Kidney capillary endothelial cell (primary cell): ENCODE measurements at places on chromosomes 11 and 22.

DNA sequence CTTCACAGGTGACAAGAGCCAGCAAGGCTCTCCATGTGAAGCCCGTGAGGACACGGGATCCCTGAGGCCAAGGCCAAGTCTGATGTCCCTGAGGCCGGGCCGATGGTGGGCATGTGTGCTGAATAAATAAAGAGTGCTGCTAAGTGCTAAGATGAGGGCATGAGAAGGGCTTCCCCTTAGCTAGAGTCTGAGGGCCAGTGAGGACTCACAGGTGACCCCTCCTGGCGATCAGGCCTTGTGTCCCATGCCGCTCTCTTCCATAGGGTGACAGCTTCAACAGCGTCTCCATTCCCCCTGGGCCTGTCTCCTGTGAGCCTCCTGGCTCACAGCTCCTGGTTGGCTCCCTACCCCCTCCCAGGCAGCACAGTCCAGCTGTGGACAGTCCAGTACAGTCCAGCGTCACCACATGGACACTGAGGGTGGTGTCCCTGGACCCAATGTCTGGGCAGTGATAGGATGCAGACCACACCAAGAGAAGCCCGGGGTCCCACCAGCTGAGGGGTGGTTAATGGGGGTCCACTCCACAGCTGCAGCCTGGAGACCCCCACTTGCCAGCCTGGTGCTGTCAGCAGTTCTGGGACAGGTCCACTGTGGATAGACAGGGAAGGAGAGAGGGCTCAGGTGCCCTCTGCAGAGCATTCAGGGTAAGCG, 1033.2 kb downstream of the TBC1D22A start:
- no peak for DNase-seq

- no peak for DNase-seq
Observed at GRCh38 chr11:32115446-32115845, 24.6 kb downstream of the RCN1 start.

DNA sequence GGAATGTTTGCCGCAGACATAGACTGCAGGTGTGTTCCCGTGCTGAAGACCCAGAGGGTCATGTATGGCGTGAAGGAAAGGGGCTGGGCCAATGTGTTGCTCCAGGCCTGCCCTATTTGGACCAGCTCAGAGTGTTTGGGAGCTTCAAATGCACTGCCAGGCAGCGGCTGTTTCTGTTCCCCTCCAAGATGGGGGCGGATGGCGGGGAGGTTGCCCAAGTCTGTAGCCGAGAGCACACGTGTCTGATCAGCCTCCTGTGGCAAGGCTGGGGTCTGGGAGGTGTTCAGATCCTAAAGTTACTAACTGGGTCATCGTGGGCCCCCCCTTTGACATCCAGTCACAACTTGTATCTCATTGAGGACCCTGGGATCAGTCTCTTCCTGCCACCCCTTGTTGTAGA, 45.5 kb downstream of the CACNA1I start:
- DNase-seq = no peak

DNA sequence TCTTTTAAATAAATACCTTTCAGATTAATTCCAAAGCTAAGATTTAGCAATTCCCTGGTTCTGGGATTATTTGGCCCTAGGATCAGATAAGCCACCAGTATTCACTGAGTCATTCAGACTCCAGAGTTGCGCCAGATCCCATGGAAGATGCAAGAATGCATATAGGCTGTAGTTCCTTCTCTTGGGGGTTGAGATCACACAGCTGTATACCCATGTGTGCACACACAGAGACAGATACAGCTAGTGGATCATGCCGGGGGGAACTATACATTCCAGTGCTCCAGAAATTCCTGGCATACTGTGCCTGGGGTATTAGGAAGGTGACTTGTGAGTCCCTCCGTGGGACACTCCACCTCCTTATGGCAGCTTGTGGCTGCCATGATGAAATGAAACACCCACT, 75.4 kb downstream of the ZBTB16 start:
- no peak for DNase-seq

GRCh38 chr11:72969894-72970335, 155.7 kb downstream of the ATG16L2 start:
- DNase-seq = no peak

GRCh38 chr11:65428578-65429067, 6.0 kb downstream of the NEAT1 start:
- DNase-seq = no peak

- DNase-seq = no peak
Observed at GRCh38 chr11:7320306-7320705, 68.6 kb downstream of the SYT9 start.

GRCh38 chr11:115710980-115711379, 206.8 kb upstream of the CADM1 start:
- DNase-seq = no peak

DNA sequence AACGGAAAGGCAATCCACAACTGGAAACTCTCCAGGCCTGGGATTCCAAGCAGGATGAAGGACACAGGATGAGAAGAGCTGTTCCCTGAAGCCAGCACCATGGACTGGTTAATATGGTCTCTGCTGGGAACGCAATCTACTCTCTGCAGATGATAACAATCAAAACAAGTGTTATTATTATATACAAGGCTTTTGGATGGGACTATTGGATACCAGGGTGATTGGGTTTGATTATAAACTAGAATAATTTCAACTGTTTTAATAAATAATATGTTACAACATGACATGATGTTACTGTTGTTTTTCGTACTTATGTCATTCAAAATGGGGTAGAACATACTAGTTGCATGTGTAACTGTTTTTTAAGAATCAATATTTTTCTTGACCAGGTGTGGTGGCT, at the start of gene OR52R1:
OR52R1 (minus strand) TSS at position 101 of the 400 bp plus-strand sequence; CDS start at position 101, 0 bp downstream.
- DNase-seq = no peak

- no peak for DNase-seq
Observed at GRCh38 chr22:49036513-49036912, 791.2 kb downstream of the BRD1 start.

DNA sequence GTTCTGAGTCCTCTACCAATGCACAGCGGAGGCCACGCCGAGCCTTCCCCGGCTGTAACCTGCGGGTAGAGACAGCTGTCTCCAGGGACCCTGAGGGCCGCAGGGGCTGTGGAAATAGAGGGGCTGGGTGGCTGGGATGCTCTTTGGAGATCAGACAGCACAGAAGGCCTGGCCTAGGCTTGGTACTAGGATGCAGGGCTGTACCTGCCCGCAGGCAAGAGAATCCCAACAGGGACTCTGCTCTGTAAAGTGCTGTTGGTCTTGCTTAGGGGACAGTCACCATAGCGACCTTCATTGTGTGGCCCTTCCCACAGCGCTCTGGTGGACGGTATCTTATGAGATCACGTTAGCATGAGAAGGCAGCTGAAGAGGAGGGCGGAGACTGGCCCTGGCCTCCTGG, 11.3 kb upstream of the KCNJ5 start:
- no peak for DNase-seq

DNA sequence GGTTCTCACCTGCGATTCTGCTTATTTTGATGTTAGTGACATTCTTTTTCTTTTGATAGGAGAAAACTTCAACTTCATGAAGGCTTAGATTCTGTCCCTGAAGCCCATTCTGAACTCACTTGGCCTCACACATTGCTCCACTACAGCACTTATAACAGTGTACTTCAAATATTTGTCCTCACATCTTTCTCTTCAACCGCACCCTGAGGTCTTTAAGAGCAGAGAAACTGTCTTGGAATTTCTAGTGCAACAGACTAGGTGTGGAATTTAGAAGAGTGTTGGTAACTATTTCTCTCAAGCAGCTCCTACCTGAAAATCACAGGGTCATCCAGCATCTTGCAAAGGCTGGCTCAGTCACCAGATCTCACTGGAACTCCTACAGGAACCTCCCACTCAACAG, 7.8 kb downstream of the MRGPRX3 start:
- DNase-seq = no peak
